ENCODE measurements at places on chromosomes 16 and 17.

- DNase-seq = no peak
Observed at GRCh38 chr16:53068423-53068833, 13.6 kb downstream of the CHD9 start.

DNA sequence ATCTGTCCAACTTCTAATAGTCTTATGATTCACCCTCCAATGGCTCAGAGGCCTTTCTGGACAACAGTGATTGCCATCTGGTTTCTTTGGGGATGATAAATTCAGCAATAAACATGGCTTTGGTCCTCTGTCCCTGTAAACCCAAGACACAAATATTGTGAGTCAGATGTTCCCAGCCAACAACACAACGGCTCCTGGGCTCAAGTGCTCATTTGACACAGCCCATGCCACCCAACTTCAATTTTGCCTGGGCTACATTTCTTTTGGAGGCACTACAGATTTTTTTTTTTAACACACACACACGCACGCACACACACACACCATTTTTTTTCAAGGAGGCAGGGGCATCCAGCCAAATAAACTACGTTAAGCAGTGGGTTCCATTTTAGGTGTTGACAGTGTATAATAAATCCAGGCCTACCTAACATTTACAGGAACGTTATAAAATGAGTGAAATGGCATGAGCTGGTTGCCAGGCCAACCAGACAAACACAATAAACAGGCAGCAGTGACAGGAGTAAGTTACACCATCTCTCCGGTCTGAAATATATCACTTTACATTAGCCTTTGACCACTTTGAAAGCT lies 939.9 kb upstream of the SOX9 start:
- no peak for DNase-seq

DNA sequence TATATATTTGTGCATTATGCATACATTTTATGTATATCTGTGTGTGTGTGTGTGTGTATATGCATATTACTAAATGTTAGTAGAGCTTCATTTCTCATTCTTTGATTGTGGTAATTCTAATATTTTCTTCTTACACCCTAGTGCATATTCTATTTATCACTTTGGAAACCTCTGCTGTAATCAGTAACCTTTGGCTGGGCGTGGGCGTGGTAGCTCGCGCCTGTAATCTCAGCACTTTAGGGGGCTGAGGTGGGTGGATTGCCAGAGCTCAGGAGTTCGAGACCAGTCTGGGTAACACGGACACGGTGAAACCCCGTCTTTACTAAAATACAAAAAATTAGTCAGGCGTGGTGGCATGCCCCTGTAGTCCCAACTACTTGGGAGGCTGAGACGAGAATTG lies 26.9 kb downstream of the CPSF4L start:
- no peak for DNase-seq

DNA sequence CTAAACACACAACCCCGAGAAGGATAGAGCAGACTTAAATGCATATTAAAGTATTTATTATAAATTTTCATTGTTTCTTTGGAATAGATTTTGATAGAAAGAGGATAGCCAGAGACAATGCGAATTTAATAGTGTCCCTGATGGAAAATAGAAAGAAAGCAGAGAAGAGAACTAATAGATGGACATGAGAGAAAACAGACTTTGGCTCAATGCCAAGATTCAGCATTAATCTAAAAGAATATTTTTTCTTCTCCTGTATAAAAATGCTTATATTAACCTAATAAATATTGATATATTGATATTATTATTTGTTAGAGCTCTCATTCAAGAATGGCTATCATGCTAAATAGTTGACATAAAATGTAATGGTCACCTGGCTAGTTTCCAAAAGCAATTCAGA lies 173.4 kb downstream of the KIF2B start:
- no peak for DNase-seq

GRCh38 chr16:48194828-48195556 lies 39.2 kb upstream of the ABCC12 start:
- no peak for DNase-seq
